ENCODE measurements at places on chromosomes 11 and 22.

- DNase-seq: no peak
Measured at GRCh38 chr22:36753916-36754315, 22.0 kb downstream of the IFT27 start.

GRCh38 chr11:67071420-67072284 lies 15.0 kb downstream of the RHOD start:
- DNase-seq: peak; percentile 76

- DNase-seq: no peak
Measured at GRCh38 chr11:66220566-66220935, 47.9 kb upstream of the RAB1B start.

DNA sequence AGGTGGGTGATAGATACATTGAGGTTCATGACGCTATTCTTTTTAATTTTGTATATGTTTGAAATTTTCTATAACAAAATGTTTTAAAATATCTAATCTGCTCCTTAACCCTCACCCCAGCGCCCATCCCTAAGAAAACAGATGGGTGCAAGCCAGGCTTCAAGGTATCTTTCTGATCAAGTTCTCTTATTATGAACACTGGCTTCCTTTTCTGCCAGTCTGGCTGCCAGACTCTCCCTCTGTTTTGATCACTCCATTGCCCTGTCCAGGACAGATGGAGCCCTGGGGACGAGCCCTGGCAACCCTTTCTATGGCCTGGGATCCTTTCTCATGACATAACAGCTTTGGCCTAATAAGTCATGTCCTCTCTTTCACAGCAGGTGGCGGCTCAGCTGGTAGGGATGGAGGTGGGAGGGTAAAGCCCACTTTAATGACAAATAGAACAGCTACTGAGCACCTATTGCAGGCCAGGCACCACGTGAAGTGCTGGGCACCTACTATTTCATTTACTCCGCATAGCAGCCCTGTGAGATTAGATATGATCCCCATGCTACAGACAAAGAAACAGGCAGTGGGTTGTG lies 38.4 kb downstream of the DRD2 start:
- DNase-seq: no peak

DNA sequence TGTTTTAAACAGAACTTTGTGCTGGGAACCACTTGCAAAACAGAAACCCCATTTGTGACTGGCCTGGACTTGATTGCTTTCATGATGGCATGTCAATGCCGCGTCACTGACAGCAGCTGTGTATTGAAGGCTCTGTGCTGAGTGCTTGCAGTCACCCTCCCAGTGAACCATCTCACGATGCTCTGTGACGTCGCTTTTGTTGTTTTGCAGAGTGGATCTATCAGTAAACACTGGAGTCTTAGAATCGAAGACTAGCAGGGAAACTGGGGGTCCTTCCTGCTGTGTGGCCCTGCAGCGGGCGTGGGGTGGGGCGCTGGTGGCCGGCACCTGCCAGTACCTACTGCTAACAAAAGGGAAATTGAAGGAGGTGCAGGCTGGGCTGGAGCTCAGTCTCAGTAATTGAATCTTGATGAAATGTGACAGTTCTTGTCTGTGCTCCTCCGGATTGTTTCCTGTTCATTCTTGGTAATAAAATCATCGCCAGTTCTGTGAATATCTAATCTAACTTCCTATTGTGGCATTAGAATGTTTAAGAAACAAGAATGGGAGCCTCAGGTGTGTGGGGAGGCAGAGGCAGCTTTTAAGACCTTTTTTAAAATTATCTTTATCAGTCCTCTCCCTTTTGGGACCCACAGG lies 50.5 kb upstream of the PARVG start:
- DNase-seq: no peak

- no peak for DNase-seq
Measured at GRCh38 chr11:125090816-125091215, 20.6 kb downstream of the TMEM218 start.

GRCh38 chr11:120839201-120839600 lies 184.7 kb upstream of the TBCEL start:
- no peak for DNase-seq

- no peak for DNase-seq
Measured at GRCh38 chr11:65051398-65051858, 6.9 kb downstream of the NAALADL1 start.

DNA sequence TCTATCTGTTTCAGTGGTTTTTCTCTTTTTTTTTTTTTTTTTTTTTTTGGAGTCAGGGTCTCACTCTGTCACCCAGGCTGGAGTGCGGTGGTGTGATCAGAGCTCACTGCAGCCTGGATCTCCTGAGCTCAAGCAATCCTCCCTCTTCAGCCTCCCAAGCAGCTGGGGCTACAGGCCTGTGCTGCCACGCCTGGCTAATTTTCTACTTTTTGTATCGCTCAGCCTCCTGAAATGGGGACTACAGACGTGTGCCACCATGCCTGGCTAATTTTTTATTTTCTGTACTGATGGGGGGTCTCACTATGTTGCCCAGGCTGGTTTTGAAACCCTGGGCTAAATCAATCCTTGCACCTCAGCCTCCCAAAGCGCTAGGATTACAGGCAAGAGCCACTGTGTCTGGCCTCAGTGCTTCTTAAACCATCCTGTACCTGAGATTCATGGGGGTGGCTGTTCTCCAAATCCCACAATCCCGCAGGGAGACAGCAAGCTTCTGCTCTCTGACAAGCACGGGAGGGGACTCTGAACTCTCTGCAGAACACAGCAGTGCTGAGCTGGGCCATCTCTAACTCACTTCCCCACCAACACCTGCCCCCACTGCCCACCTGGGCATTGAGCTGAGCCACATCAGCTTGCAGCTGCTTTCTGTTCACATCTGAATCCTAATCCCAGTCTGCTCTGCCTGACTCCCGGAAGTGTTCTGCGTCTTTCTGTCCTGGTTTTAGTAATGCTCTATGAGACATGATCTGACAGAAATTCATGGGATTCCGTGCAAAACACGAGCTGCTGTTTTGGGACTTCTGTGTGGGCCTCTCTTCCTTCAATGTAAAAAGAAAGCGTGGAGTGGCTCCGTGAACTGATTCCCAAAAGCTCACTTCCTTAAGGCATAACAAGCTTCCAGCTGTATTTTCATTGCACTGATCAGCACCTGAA lies 400.0 kb downstream of the LARGE1 start:
- DNase-seq: no peak

GRCh38 chr11:108597736-108598355 lies 4.3 kb upstream of the EXPH5 start:
- DNase-seq: no peak

GRCh38 chr11:76685831-76686230 lies 15.3 kb upstream of the LRRC32 start:
- no peak for DNase-seq
